ENCODE measurements at places on chromosomes 3 and 15.

GRCh38 chr3:127442506-127442905, 148.0 kb downstream of the TPRA1 start:
- DNase-seq: peak; percentile 5

GRCh38 chr3:158748237-158748828, 16.1 kb upstream of the RARRES1 start:
- peak; percentile 36 for DNase-seq

GRCh38 chr15:79644091-79644490, 212.0 kb downstream of the MINAR1 start:
- no peak for DNase-seq

GRCh38 chr15:39657181-39657580, 76.3 kb downstream of the THBS1 start:
- DNase-seq: no peak

- DNase-seq: no peak
Measured at GRCh38 chr3:89367166-89367565, 259.7 kb downstream of the EPHA3 start.

DNA sequence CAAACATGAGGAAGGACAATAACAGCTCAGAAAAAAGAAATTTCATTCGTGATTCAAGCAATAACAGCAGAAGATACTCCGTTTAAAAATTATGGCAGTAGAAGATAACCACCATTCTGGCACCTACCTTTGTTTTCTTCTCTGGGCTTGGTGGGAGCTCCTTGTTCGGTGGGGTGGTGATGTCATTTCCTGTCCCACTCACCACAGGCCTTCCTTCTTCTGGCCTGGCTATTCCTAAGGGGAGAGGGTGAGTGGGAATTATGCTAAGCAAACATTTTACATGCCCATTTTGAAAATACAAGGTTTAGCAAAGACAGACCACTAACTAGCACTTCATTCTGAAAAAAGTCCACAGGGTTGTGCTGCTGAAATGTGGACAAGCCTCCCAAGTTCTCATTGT, 74.4 kb downstream of the DHX30 start:
- DNase-seq: peak; percentile 53

GRCh38 chr3:24986612-24987011, 441.5 kb upstream of the RARB start:
- no peak for DNase-seq

DNA sequence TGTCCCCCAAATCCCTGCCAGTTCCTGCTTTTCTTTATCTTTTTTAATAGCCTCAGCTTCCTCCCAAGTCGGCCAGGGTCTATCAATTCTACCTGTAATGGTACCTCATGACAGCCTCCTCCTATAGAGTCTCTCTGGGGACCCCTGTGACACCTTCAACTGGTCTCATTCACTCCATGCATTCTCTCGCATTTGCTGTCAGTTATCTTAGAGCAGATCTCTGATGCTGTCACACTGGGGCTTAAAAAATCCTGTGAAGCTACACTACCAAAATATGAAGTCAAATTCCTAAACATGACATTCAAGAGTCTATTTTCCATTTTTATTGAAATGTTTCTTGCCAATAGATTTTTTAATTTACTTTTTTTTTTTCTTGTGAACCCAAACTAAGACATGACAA, 5.5 kb downstream of the VPS39 start:
- DNase-seq: no peak

DNA sequence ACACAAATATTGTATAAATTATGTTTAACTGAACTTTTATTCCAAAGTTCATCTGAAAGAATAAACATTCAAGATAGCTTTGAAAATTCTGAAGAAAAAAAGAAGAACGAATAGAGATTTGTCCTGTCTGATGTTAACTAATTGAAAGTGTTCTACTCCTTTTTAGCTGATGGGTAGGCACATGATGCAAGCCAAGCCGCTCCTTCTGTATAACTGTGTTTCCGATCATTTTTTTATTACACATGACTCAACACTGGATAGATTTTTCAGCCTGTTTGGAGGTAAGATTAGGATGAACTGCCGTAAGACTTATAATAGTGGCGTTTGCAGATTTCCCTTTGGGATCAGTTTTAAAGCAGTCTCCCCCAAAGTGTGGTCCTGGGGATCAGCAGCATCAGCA, 19.0 kb downstream of the NSUN3 start:
- no peak for DNase-seq

DNA sequence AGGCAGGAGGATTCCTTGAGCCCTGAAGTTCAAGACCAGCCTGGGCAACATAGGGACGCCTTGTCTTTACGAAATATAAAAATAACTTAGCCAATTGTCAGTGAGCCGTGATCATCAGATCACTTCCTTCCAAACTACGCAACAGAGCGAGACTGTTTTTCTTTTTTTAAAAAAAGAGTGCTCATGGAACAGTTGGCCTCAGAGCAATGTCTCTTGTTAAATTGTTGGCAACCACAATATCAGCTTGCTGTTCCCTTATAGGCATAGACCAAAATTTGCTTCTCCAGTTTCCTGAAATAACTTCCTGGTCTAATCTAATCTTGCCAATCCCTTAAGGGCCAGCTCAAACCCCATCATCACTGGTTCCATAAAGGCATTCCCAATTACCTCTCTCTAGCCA, 93.3 kb upstream of the SLC4A7 start:
- DNase-seq: no peak

Measured in femur (tissue), 1 donor.